ENCODE measurements at places on chromosomes 11 and 22.

GRCh38 chr11:2122222-2122906 lies 16.8 kb downstream of the IGF2 start:
- DNase-seq: peak; percentile 2

DNA sequence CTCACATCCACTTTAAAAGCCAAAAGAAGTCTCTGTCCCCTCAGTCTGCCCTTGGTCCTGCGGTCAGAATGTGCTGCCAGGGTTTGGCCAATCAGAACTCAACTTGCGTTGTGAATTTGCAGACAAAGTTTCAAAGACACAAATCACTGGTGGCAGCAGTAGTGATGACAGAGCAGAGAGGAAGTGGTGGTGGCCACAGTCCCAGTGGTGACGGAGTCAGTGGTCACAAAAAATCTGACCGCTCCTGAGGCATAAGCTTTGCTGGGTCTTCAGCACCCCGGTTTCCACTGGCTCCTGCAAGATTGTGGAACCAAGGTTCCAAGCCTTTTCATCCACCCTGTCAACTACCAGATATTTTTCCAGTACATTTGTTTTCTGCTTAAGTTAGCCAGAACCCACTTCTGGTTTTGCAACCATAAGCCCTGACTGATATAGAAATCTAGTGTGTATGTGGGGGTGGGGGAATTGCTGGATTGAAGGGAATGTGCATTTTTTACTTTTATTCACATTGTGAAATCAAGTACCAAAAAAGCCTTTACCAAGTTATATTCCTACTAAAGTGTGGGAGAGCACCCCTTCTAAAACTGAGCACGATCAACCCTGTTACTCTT lies 112.3 kb downstream of the TMPRSS5 start:
- DNase-seq: no peak

GRCh38 chr11:117743121-117743815 lies 53.7 kb downstream of the DSCAML1 start:
- no peak for DNase-seq

DNA sequence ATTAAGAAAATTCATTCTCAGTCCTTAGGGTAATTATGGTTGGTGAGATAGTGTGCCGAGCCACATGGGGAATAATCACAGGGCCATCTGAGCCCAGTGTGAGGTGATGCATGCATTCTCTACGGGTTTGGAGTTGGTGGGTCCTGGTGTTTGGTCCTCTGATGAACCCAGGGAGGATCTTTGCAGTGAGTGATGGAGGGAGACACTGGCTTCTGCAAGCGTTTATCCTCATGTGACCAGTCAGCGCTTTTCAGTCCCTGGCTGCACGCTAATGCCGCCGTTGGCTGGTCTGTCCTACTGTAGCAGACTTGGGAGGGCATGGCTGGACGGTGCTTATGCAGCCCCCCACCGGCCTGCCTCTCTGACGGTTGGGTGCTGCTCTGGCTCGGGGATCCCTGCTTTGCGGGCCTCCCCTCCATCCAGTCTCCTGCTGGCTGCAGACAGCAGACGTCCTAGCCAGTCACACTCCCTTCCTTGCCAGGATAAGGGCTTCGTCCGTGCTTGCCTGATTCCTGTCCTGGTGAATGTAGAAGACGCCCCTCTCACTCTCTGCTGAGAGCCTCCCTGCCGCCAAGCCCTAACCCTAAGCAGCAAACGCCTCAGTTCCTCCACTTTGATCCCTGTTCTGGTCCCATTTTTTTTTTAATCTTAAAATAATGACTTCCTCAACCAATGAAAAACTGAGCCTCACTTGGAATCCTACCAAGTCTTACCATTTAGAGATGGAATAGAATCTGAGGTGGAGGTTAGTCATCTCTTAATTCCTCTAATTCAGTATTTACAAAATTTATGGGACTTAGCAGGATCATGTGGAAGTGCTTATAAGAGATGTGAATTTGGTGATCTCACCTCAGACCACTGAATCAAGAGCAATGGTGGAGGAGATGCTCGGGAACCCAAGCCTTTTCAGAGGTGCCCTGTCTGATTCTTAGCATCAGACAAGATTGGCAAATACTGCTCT lies 143.7 kb upstream of the SORL1-AS1 start:
- DNase-seq: no peak

GRCh38 chr11:84901991-84902390 lies 725.2 kb downstream of the DLG2 start:
- DNase-seq: no peak

DNA sequence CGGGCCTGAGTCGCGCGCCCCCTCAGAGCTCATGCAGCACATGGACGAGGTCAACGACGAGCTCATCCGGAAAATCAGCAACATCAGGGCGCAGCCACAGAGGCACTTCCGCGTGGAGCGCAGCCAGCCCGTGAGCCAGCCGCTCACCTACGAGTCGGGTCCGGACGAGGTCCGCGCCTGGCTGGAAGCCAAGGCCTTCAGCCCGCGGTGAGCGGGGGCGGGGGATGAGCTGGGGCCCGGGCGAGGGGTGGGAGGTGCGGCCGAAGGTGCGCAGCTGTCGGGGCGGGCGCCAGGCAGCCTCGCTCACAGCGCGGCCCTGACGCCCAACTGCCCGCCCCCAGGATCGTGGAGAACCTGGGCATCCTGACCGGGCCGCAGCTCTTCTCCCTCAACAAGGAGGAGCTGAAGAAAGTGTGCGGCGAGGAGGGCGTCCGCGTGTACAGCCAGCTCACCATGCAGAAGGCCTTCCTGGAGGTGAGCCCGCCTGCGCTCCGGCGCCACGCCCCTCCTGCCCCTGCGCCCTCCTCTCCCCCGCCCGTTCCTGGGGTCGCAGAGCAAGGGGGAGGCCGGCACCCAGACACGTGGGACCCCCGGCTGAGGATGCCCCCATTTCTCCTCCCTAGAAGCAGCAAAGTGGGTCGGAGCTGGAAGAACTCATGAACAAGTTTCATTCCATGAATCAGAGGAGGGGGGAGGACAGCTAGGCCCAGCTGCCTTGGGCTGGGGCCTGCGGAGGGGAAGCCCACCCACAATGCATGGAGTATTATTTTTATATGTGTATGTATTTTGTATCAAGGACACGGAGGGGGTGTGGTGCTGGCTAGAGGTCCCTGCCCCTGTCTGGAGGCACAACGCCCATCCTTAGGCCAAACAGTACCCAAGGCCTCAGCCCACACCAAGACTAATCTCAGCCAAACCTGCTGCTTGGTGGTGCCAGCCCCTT lies 20.5 kb downstream of the EPS8L2 start:
- DNase-seq: peak; percentile 69

DNA sequence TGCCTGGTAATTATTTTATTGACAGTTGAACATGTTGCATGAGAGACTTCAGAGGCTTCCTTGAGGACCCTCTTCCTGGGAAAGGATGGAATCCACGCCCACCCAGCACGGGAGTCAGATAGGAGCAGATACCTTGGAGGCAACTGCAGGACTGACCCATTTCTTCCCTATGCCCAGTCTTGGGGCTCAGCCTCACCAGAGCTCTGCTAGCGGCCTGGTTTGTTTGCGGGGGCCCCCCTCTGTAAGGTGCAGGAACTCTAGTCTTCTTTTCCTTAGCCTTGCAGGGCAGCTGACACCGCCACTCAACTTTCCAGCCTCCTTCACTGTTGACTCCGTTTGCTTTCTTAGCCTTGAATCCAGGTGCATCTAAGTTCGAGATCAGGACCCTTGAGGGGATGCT lies 1032.8 kb downstream of the BRD1 start:
- no peak for DNase-seq

- DNase-seq: peak; percentile 58
These were observed 4.3 kb downstream of the IGSF22 start for GRCh38 chr11:18721561-18722292.

DNA sequence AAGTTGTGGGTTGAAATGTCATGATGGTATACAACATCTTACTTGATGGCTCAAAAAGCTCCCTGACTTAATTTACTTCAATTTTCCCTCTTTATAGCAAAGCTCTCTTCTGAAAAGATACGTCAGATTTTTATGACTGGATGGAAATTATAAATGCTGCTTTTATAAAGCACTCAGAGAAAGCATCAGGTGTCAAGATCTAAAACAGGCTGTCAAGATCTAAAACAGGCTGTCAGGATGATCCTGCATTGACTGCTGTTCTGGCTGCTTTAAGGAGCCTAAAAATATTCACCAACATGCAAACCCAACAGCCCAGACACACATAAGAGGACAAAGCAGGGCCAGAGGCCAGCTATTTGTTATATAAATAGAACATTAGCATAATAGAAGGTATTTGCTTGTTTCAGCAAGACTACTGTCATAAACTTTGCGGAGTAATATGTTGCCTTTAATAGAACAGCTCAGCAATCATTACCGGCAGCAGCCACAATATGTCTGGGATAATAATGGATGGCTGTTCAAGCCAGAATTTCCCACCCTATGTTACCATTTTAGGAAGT lies 77.3 kb upstream of the ANO5 start:
- peak; percentile 86 for DNase-seq

DNA sequence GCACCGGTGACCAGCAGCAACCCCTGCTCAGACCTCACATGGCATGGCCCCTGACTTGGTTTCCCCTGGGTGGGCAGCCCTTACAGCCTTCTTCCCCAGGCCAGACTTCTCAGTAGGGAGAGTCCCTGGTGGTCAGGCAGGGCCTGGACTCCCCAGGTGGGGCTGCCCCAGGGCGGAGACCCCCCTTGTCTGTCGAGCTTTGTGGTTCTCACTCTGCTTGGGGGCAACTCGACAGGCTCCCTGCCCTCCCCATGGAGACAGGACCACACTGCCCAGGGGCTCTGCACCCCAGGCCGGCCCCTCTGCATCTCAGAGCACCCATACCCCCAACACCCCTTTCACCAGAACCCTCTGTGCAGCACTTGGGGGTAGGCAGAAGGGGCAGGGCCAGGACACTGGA lies 87.7 kb downstream of the MORC2 start:
- no peak for DNase-seq

- DNase-seq: no peak
These were observed 56.3 kb downstream of the DGCR2 start for GRCh38 chr22:19065929-19066328.

GRCh38 chr11:35330931-35331330 lies 88.4 kb downstream of the SLC1A2 start:
- DNase-seq: no peak

- no peak for DNase-seq
These were observed 61.0 kb downstream of the C22orf31 start for GRCh38 chr22:29000641-29001040.
